ENCODE measurements at places on chromosomes 3 and 15.

- no peaks in the 10 kb centered on the region for H3K27me3 ChIP-seq
- no peak for DNase-seq
- no peak overlapping the region for H3K27ac ChIP-seq
- no peaks in the 10 kb centered on the region for H3K4me1 ChIP-seq
- H3K36me3 ChIP-seq = no peaks in the 10 kb centered on the region
- H3K4me3 ChIP-seq = no peak overlapping the region
Measured at GRCh38 chr3:192122832-192123594, 604.3 kb downstream of the FGF12 start.

GRCh38 chr3:117047951-117048705 is 338.5 kb downstream of the TUSC7 start:
- no peaks in the 10 kb centered on the region for H3K36me3 ChIP-seq
- DNase-seq = no peak
- no peak overlapping the region for H3K4me3 ChIP-seq
- no peak overlapping the region for H3K27ac ChIP-seq
- H3K27me3 ChIP-seq = no peaks in the 10 kb centered on the region

GRCh38 chr15:101541501-101542292 is 52.2 kb upstream of the PCSK6 start:
- H3K27me3 ChIP-seq = no peaks in the 10 kb centered on the region
- H3K36me3 ChIP-seq = no peaks in the 10 kb centered on the region
- H3K4me1 ChIP-seq = no peaks in the 10 kb centered on the region
- H3K4me3 ChIP-seq = no peak overlapping the region

DNA sequence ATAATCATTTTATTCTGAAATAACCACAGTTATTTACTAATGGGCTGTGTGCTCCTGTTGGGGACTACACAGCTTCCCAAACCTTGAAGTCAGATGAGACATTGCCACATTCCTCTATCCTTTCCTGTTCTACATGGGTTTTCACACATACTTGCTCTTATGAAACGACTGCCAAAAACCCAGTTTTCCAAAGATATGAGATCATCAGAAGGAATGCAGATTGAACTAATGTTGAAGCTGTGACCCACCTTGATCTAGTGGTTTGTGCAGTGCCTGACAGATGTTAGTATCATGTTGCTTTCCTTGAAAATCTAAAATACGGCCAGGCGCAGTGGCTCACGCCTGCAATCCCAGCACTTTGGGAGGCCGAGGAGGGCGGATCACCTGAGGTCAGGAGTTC is 144.6 kb downstream of the VGLL4 start:
- no peaks in the 10 kb centered on the region for H3K27me3 ChIP-seq
- H3K36me3 ChIP-seq = no peaks in the 10 kb centered on the region
- H3K27ac ChIP-seq = no peak overlapping the region
- H3K4me1 ChIP-seq = 0 out of 2 replicates have a peak, but pooled peaks cover 1% of the 10 kb centered on the region

GRCh38 chr15:87523516-87523915 is 733.0 kb downstream of the NTRK3 start:
- H3K36me3 ChIP-seq = no peaks in the 10 kb centered on the region
- DNase-seq = no peak
- H3K27ac ChIP-seq = no peak overlapping the region
- no peaks in the 10 kb centered on the region for H3K27me3 ChIP-seq
- H3K4me1 ChIP-seq = no peaks in the 10 kb centered on the region

DNA sequence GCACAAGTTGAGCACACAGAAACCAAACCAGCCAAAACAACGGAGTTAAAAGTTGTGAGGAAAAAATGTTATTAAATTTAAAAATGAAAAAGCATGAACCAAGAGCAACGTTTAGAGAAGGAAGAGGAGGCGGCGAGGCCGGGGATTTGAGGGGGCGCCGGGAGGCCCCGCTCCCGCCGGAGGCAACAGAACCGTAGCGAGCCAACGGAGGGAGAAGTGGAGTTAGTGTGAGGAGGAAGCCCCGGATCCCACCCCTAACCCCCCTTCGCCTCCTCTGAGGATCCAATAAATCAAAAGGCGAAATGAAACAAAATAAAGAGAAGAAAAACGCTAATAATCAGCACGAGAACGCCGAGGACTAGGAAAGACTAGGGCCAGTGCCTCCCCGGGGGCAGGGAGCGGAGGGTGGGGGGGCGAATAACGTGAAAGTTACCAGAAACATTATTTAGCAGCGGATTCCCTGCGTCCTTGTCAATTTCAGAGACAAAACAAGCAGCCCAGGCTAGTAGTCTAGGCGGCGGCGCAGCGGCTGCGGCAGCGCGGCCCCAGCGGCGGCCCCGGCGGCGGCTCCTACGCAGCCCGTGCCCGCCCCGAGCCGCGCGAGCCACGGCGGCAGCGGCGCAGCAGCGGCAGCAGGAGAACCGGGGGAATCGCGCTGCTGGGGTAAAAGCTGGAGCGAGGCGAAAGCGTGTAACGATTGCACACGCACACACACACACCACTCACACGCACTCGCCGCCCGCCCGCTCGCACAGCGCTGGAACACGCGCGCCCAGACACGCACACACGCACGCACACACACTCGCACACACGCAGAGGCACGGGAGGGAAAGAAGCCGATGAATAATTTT is 1.7 kb downstream of the MEIS2 start:
- peaks cover 41% of the 10 kb centered on the region for H3K27me3 ChIP-seq
- DNase-seq = no peak
- H3K4me1 ChIP-seq = peaks cover 6% of the 10 kb centered on the region

- no peak for DNase-seq
- no peaks in the 10 kb centered on the region for H3K36me3 ChIP-seq
- no peaks in the 10 kb centered on the region for H3K4me1 ChIP-seq
- no peak overlapping the region for H3K27ac ChIP-seq
- H3K27me3 ChIP-seq = no peaks in the 10 kb centered on the region
Measured at GRCh38 chr15:38624244-38625205, 59.9 kb upstream of the RASGRP1 start.

DNA sequence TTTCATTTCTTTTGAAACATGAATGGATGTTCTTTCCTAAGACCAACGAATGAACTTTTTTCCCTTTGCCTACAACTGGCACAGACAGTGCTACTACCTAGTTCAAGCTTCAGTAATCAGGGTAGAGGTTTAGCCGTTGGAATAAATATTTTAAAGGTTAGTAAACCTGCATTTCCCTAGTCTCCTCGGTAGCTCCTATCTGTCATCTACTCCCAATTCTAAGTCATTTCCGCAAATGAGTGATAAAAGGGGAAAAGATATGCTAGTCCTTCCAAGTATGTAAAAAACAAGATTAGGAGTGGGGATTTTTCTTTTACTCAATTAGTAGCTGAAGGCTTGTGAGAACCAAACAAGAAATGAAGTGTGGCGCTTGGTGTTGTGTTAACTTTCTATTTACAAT is 15.2 kb downstream of the SLTM start:
- no peaks in the 10 kb centered on the region for H3K4me1 ChIP-seq
- H3K27ac ChIP-seq = no peak overlapping the region
- no peak overlapping the region for H3K4me3 ChIP-seq
- DNase-seq = no peak

GRCh38 chr15:75178171-75178937 is 23.3 kb upstream of the C15orf39 start:
- 0 out of 2 replicates have a peak, but pooled peaks cover 1% of the 10 kb centered on the region for H3K27me3 ChIP-seq
- no peak for DNase-seq
- H3K36me3 ChIP-seq = no peaks in the 10 kb centered on the region
- peak overlapping the region; percentile 23 for H3K4me3 ChIP-seq

DNA sequence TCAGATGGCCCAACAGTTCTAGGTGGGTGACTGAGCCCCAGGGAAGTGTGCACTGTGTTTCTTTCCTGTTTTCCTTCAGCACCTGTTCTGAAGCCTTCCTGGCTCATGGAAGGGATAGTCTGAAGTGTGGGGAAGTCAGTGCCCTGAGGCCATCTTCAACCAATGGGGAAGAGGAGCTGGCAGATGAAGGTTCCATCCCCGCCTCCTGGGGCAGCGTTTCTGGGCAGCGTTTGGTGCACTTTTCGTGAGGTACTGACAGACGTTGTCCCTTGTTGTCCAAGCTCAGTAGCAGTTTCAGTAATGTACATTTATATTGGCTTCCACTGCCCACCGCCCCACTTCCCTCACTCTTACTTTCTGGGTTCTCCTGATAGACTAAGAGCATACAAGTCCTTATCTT is 42.6 kb upstream of the SLC25A26 start:
- H3K36me3 ChIP-seq = no peaks in the 10 kb centered on the region
- no peaks in the 10 kb centered on the region for H3K27me3 ChIP-seq
- no peak overlapping the region for H3K27ac ChIP-seq

DNA sequence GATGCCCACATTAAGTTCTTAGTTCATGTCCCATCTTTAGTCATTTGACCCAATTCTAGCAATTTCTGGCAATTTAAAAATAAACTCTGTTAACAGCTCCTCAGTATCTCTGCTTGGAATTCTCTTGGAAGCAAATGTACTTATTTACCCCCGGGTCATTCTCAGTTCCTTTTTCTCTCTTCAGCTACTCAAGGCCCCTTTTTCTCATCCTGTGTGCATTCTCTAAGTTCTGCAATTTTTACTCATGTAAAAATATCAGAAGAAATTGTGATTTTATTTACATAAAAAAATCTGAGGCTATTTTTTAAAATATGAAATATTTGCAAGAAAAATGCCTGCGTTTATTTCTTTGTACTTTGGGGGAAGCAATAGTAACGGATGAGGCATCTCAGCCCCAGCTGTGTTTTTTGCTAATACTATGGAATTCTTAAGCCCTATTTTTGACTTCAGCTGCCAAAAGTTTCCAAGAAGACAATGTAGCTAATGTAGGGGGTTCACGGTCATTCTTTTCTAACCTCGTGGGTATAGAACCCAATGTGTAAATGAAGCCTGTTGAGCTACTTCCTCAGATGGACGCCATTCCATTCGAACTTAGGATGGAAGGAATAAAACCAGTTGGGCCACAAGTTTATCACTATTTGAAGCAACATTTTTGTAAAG is 20.0 kb downstream of the CERS3 start:
- H3K27me3 ChIP-seq = no peaks in the 10 kb centered on the region
- DNase-seq = no peak
- H3K4me3 ChIP-seq = no peak overlapping the region
- H3K4me1 ChIP-seq = no peaks in the 10 kb centered on the region
- no peak overlapping the region for H3K27ac ChIP-seq

GRCh38 chr3:183255348-183255730 is 2.3 kb downstream of the B3GNT5 start:
- no peak overlapping the region for H3K4me3 ChIP-seq
- H3K4me1 ChIP-seq = no peaks in the 10 kb centered on the region
- H3K36me3 ChIP-seq = no peaks in the 10 kb centered on the region

- H3K27me3 ChIP-seq = no peaks in the 10 kb centered on the region
- peaks cover 15% of the 10 kb centered on the region for H3K36me3 ChIP-seq
- H3K4me1 ChIP-seq = no peaks in the 10 kb centered on the region
- H3K4me3 ChIP-seq = no peak overlapping the region
- no peak for DNase-seq
Measured at GRCh38 chr3:44932271-44932670, 43.7 kb downstream of the ZDHHC3 start.

DNA sequence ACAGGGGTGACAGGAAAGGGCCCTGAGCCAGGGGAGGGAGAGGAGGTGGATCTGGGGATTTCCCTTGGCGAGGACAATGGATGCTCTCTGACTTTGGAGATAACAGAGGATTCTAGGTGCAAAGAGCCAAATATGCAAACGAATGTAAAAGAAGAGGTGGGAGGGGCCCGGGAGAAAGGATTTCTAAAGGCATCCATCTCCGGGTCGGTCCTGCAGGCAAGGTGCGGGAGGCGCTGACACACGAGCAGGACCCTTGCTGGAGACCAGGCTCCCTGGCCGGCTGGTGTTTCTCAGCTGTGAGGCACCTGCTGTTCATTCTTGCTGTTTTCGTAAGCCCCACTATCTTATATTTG is 115.2 kb upstream of the TLE3 start:
- peaks cover 7% of the 10 kb centered on the region for H3K4me1 ChIP-seq
- H3K4me3 ChIP-seq = no peak overlapping the region
- no peaks in the 10 kb centered on the region for H3K36me3 ChIP-seq
- H3K27me3 ChIP-seq = no peaks in the 10 kb centered on the region
- no peak overlapping the region for H3K27ac ChIP-seq
- no peak for DNase-seq

DNA sequence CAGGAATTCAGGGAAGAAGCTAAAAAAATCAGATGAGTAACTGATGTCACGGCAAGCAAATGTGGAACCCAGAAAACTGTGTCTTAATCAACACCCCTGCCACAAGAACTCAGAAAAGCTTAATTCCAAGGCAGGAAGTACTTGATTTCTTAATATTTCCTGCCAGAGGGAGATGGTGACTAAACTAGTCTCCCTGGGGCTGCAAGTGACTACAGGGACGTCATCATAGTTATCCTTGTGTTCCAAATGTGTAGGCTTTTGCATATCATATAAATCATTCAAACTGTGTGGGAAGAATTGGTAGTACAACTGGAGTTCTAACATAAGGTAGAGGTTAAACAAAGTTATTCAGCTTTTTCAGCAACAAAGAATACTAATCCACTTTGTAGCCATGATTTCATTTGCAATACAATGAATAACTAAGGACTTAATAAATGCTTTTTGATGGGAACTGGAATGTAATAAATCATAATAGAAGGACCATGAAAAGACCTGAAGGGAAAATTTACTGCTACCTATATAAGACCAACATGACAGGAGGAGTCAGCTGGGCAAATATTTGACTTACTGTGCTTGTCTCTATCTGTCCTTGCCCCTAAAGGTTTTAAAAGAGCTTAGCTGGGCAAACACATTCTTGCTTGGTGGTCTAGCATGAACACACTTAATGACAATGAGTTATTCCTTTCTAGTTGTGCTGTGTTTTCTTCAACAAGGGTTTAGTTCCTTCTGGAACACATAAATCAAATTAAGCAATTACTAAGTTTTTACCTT is 76.0 kb upstream of the NECTIN3 start:
- no peak overlapping the region for H3K27ac ChIP-seq
- no peak overlapping the region for H3K4me3 ChIP-seq
- H3K27me3 ChIP-seq = no peaks in the 10 kb centered on the region
- DNase-seq = no peak

DNA sequence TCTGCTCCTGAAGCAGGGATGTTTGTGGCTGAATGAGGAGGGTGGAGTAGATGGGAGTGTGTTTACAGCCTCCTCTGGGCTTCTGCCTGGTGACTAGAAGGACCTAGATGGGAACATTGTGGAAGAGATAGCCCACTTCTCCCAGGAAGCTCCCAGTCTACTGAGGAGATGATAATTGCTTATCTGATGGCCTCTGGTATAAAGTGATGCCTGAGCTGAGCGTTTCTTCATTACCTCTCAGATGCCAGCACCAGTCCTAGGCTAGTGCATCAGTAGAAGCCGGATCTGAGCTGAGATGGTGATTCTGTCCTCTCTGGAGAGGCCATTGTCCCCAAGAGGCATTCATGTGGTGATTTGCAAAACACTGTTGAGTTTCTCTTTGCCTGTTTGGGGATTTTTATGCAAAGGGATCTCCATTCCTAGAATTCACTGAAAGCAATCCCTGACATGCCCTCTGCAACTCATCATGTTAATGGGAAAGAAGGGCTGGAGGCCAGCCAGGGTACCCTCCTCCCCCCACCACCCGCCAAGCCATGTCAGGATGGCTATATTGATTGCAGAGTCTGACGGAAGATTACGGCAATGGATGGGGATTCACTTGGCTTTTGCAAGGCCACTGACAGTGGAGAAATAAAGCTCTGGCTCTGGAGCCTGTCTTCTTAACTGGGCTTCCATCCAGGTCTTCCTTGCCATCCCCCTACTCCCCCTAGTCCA is 166.4 kb upstream of the ROPN1 start:
- no peaks in the 10 kb centered on the region for H3K27me3 ChIP-seq
- peaks cover 7% of the 10 kb centered on the region for H3K4me1 ChIP-seq
- H3K4me3 ChIP-seq = no peak overlapping the region
